ENCODE measurements at places on chromosomes 1 and 21.

GRCh38 chr1:176469450-176470010, 6.6 kb downstream of the PAPPA2 start:
- no peak for DNase-seq

DNA sequence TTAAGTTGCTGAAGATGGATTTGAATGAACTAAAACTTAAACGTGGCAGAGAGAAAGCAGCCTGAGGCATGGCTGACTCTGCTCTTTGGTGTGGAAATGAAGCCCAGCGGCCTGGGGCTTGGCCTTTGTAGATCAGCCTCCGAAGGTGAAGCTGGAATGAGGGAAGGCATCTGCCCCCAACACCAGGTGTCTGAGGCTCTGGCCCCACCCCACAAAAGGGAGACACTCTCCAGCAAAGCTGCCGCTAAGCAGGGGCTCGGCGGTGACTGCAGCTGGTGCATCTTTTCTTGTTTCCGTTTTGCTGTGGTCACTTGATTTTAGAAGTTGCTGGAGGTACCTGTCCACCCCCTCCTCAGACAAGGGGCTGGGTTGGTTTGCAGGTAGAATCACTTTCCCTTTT, 38.2 kb upstream of the NID1 start:
- DNase-seq = no peak

DNA sequence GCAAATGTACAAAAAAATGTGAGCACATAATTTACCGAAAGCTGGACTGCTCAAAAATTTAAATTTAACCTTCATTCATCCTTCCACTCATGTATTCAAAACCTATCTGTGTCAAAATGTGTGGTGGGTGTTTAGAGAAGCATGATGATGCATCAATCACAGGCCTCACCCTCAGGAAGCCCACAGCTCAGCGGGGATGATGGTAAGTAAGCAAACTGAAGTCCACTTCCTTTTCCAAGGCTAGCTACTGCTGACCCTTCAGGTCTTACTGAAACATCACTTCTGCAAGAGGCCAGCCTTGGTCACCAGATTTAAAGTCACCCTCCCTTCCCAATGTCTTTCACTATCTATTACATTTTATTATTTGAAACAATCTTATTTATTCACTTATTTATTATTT, 254.5 kb downstream of the DNM3 start:
- DNase-seq = no peak

- no peak for DNase-seq
Measured at GRCh38 chr1:150815871-150816270, 7.8 kb upstream of the CTSK start.
